ENCODE measurements at places on chromosomes 7 and 10.

DNA sequence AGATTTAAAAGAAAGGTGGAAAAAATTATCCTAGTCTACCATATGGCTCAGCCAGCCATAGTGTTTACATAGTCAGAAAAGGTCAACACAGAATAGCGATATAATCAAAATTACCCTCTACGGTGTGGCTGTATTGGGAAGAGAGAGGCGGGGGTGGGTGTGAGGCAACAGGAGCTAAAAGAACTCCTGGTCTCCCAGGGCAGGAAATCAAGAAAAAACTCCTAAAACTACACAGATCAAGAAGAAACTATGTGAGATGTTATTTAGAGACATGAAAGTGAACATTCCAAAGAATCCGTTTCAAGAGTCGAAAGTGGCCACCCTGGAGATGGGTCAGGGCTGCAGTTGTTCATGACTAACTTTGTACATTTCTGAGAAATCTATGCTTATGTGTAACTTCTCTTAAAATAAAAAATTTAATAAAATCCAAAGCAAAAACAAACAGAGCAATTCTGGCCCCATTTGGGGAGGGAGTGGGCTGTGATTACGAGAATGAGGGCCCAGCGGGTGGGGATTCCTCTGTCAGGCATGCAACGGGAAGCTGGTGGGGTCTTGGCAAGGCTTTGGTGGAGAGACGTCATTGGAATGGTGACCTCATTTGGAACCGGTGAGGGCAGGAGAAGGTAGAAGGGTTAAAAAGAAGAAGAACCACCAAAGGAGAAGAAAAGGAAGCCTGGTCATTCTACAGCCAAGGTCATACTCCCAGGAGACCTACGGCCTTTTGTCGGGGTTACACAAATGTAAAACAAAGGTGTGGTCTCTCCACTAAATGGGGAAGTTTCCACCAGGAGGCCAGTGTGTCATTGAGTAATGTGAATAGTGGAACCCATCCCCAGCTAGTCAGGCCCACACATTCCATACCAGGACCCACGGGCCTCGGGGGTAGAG is 71.2 kb upstream of the DUSP5 start:
- no peak for DNase-seq

- peak; percentile 81 for DNase-seq
Measured at GRCh38 chr7:92631067-92631849, 41.1 kb upstream of the FAM133B start.

DNA sequence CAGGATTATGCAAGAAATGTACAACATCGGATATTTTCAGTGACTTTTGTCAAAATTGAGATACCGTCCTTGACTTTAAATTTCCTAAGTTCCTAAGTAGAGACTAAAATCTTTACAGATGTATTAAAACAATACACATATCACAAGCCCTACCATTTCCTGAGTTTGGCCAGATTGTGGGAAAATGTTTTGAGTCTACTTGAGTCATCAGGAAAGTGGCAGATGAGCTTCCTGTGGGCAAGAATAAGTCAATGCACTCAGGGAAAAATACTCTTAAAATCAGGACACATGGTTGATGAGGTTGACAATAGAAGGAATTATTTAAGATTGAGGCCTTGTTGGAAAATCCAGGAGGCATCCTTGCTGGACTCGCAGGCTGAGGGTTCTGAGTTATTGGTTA is 162.5 kb downstream of the SNX10 start:
- DNase-seq = no peak

DNA sequence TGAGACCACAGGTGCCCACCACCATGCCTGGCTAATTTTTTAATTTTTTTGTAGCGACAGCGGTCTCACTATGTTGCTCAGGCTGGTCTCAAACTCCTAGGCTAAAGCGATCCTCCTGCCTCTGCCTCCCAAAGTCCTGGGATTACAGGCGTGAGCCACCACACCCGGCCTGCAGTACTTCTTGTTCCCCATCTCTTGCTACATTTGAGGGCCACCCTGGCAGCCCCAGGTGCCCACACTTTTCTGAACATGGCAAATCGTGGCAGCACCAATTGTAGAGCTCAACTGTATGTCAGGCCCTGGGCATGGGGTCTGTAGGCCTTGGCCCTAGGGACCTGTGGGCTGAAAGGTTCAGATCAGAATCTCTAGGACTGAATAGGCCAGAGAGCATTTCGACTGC is 25.1 kb upstream of the LIMK1 start:
- no peak for DNase-seq

- DNase-seq = no peak
Measured at GRCh38 chr7:103031781-103032180, 42.8 kb downstream of the FBXL13 start.

DNA sequence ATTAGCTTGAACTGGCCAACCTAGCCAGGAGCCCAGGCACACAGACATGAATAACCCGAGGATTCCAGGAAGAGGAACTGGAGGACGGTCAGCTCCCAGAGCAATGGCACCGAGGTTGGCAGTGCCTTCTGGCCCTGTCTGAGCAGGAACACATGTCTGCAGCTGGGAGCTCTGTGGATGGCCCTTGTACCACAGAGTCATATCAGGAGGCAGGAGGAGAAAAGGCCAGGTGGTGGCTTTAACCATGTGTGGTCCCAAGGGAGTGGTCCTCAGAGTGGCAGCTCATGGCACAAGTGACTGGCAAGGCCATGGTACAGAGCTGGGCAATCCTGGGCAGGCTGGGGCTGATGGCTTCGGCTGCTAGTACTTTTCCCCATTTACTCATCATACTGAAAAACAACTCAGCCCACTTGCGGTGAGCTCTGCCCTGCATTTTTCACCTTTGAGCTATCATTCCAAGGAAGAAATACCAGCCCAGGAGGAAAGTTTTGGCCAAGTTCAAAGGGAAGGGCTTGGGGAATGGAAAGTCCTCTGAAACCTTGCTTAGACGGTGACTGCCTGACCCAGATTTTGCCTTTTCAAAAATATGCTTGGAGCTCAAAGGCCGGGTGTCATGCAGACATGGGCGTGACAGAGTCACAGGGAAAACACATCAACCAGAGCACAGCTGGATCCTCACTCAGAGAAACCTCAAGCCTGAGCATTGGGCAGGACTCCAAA is 25.7 kb upstream of the LOXL4 start:
- DNase-seq = no peak

DNA sequence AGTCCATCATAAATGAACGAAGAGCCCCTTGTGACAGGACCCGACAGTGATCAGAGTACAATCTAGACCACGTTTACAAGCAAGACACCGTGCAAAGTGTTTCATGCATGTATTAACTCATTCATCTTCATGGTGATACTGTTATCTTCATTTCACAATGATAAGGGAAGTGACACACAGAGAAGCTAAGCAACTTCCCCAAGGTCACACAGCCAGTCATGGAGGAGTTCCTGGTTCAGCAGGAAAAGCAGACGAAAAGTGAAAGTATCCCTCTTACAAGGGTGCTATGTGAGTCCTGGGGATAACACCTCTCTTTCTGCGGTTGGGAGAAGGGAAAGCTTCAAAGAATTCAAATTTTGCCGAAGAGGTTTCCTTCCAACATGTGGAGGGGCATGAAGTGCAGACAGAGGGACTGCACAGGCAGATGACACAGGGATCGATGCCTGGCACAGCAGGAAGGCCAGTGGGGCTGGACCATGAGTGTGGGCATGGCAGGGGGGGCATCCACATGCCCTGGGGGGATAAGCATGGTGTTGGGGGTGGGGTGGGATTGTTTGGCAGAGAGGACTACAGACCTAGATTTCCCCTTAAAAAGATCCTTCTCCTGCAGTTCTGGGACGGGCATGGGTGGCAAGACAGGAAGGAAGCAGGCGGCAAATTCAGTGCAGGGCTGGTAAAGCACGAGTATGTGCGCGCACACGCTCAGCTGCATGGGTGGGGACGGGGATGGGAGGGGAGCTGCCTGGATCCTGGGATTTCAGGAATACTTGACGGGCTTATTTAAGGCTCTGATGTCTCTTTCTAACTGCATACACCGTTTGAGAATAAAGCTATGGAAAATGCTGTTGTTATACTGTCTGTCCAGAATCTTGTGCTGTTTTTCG is 33.5 kb upstream of the DDC start:
- DNase-seq = no peak

DNA sequence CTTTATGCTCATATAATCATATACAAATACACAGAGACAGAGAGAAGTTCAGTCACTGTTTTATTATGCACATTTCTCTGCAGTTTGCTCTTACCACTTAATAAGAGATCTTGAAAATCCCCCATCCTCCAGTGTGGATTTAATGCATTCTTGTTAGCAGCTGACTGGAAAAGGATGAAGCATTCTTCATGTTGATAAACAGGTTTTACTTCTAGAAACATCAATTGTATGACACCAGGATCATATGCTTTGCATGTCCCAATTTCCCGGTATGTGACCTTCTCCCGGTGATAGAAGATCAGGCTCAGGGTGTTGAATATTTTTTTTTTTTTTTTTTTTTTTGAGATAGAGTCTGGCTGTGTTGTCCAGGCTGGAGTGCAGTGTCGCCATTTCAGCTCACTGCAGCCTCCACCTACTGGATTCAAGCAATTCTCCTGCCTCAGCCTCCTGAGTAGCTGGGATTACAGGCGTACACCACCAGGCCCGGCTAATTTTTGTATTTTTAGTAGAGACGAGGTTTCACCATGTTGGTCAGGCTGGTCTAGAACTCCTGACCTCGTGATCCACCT is 6.2 kb upstream of the CREB3L2 start:
- DNase-seq = no peak

DNA sequence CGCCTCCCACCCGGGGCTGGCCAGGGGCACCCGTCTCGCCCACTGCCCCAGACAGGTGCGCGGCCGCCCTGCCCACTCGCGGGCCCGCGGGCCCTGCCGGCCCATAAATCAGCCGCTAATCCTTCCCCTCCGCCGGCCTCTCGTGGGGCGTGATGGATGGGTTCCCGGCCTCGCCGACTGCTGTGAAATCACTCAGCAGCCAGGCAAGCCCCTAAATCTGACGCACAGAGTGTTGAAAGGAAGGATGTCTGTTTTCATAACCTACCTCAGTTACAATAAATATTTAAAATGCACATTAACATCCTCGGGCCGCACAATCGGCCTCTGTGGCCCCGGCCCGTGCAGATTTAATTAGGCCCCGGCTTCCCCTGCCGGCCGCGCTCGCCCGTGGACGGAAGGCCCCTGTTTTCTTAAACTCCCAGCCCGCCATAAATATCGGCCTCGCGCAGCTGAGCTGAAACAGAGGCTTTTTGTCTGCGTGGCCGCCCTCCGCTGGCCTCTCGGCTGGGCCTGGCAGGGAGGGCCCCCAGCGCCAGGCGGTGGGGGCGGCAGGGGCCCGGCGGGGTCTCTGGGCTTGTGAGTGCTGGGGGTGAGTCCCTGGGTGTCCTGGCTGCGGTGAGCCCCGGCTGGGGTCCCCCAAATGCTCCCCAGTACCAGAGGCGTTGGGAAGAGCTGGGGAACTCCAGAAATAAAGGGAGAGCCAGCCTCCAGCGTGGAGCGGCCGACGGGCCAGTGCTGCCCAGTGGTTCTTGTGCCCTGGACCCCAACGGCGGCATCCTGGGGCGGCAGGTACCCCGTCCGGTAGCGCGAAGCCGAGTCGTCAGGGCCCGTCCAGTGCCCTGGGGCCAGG is 90.7 kb downstream of the UNCX start:
- no peak for DNase-seq

DNA sequence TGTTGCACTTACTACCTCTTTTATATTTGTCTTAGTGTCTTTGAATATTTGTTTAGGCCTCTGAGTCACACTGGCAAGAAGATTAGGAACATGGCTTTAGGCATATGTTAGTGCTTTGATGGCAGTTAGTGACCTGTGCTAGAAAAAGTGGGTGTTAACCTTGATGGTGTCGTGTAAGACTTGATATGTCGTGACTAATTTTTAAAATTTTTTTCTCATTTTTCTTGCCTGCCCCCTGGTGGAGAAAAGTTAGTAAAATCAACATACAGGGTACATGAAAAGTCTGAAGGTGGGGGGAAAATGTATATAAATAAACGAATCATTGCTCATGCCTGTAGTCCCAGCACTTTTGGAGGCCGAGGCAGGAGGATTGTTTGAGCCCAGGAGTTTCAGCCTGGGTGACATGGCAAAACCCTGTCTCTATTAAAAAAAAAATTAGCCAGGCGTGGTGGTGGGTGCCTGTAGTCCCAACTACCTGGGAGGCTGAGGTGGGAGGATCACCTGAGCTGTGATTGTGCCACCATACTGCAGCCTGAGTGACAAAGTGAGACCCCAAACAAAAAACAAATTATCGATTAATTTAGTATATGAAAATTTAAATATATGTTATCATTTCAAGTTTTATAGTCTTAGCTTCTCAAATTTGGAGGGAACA is 44.6 kb downstream of the TAX1BP1 start:
- DNase-seq = peak; percentile 77

DNA sequence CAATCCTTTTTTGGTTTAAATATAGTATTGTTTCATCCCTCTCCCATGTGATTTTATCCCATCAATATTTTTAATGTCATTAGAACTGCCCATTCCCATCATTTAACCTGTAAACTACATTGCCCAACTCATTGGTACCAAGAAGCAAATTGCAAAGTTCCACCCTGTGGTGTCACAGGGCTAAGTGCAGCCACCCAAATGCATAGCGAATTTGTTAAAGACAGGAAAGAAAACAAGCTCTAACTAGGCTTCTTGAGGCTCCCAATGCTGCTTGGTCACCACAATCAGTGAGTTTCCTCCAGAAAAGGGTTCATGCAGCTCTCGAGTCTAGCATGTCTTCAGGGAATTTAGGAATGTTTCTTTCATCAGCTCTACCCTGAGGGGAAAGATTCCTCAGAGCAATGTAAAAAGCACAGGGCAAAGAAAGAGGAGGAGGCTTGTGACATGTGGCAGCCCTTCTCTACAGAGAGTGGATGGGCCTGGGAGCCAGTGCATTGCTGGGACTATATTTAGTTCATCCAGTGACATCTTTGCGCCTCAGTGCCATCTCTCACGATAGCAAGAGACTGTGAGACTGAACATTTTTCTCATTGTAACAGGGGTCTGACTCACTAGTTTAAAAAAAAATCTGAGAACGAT is 58.1 kb downstream of the CAV1 start:
- no peak for DNase-seq

DNA sequence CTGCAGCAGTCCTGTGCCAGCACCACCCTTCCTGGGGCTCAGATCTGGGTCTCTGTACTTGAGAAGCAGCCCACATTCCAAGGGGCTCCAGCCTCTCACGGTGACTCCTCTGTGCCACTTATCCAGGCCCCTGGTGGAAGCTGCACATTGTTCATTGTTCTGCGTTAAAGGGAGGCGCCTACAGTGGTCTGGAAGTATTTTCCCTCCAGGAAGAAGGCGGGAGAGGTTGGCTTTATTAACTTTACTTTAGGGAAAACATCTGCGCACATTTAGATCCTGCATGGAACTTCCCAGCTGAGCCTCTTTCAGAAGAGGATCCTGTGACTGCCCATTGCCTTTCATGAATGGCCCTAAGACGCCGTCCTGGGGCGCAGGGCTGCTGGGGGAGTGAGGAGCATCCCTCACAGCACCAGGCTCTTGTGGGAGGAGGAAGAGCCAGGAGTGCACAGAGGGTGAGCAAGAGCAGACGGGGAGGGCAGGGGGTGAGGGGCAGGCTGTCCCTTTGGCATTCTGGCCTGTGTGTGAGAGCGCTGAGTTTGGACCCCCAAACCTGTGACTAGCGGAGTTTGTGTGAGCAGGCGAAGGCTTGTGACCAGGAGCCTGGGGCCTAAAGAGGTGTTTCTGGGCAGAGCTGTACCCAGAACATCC is 98.6 kb upstream of the BTBD16 start:
- no peak for DNase-seq

Measured in SW480 (cell line).